ENCODE measurements at places on chromosomes 12 and 14. TPM values are rescaled to one million over a fixed set of nuclear protein-coding genes. Genes with fewer than 3 reads are reported as not detected.

DNA sequence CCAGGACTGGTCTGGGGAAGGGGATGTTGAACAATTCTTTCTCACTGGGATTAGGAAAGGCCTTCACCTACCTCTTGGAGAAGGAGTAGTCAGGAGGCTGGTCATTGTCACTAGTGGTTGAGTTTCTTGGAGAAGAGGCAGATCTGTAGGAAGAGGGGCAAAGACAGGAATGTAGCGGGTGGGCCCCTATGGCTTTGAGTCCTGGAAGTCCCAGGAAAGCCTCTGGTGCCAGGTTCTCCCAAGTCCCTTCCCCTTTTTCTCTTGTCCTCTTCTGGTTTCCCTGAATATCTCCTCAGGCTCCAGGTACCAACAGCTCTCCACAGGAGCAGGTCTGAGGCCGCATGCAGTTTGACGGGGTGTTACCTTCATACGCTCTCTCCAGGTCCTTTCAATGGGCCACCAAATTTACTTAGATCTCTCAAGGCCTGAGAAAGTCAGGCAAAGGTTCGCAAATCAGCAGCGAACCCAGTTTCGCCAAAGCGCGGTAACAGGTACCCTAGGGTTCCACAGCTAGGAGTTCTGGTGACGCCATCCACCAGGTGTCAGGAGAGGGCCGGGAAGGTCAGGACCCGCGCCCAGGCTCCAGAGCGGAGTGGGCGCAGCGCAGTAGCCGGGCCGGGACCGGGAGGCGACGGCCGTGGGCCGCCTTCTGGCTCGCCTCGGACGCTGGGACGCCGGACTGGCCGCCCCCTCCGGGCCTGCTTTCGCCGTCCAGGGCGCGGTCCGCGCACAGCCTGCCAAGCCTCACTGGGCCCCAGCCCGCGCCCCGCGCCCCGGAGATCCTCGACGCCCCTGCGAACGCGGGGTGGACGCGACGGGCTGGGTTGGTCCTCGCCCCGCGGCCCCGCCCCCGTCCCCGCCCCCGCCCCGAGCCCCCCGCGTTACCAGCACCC, 795 bp downstream of the SMAGP start:
- H3K36me3 ChIP-seq = peaks cover 6% of the 10 kb centered on the region
- H3K4me1 ChIP-seq = peaks cover 39% of the 10 kb centered on the region

GRCh38 chr12:28866296-28866695, 282.8 kb upstream of the FAR2 start:
- no peak overlapping the region for H3K27ac ChIP-seq
- peaks cover 4% of the 10 kb centered on the region for H3K4me1 ChIP-seq
- no peak overlapping the region for H3K4me3 ChIP-seq
- H3K27me3 ChIP-seq = no peaks in the 10 kb centered on the region
- H3K36me3 ChIP-seq = no peaks in the 10 kb centered on the region

GRCh38 chr14:93725002-93725582, 63.2 kb downstream of the PRIMA1 start:
- H3K27me3 ChIP-seq = no peaks in the 10 kb centered on the region
- no peak overlapping the region for H3K27ac ChIP-seq
- H3K4me1 ChIP-seq = peaks cover 10% of the 10 kb centered on the region

DNA sequence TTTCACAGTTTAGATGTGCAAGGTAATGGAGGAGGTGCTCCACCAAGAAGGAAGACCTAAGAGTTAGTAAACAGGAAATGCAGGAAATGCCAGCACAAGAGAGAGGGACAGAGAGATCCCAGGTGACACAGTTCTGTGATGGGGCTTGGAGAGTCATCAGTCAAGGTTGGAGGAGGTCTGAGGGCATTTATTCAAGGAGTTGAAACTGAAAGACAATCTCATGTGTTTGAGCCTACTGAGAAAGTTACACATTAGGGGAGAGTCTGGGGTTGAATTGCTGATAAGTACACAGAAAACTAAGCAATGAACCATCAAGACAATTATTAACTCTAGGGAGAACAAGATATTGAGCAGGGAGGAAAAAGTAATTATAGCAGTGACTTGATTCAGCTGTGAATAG, 138.5 kb downstream of the ANO6 start:
- no peaks in the 10 kb centered on the region for H3K27me3 ChIP-seq
- H3K4me1 ChIP-seq = no peaks in the 10 kb centered on the region
- DNase-seq = no peak

DNA sequence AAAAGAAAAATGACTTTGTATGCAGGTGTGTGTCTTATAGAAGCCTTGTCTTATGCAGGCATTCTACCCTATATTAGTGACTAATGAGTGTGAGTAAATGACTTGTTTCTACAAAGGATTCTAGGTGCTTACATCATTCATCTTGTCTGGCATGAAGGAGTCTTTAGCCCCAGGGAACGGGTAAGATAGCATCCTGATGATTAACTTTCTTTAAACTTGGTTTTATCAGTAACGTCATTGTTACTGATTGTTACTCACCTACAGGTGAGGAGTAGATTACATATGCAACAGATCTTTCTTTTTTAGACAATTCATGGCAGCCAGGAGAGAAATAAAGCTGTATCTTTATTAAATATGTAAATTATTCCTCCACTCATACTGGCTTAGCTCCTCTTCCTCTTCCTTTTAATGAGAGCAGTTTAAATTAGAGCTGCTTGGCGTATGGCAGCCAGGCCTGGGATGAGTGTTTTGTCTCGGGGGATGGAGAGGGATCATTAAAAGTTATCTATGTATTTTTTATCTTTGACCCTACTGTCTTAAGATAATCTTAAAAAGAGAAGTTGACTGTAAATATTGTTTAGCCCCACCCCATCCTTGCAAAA, 57.2 kb upstream of the ATP2A2 start:
- no peaks in the 10 kb centered on the region for H3K27me3 ChIP-seq
- H3K27ac ChIP-seq = no peak overlapping the region
- no peak overlapping the region for H3K4me3 ChIP-seq
- H3K4me1 ChIP-seq = no peaks in the 10 kb centered on the region
- H3K36me3 ChIP-seq = no peaks in the 10 kb centered on the region

DNA sequence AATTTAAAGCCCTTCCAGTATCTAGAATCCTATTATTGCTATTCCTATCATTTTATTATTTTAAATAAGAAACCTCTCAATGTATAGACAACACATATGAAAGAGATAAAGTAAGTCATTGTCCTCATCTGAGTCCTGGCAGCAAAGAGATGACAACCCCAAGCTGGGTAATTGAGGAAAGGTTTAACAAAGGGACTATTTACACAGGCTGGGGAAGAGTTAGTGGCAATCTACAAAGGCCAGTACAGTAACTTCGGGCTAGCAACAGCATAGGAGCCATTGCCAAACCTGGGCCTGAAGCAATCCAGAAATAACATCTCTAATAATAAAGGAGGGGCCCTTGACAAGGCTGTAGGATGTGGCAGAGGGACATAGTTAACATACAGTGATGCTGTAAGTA, 11.2 kb downstream of the PDE6H start:
- DNase-seq = no peak
- no peaks in the 10 kb centered on the region for H3K4me1 ChIP-seq
- no peak overlapping the region for H3K27ac ChIP-seq
- H3K27me3 ChIP-seq = no peaks in the 10 kb centered on the region

The ZNF839 gene
- 17.7 TPM for total RNA-seq

GRCh38 chr12:117881517-117881916, 87.3 kb downstream of the KSR2 start:
- DNase-seq = no peak
- H3K27ac ChIP-seq = no peak overlapping the region

- peak; percentile 39 for DNase-seq
- peaks cover 18% of the 10 kb centered on the region for H3K4me1 ChIP-seq
- H3K27me3 ChIP-seq = no peaks in the 10 kb centered on the region
- no peak overlapping the region for H3K27ac ChIP-seq
Observed at GRCh38 chr14:22882529-22883172, 371 bp upstream of the REM2 start.

GRCh38 chr14:26596543-26597061, 1.2 kb downstream of the NOVA1 start:
- no peaks in the 10 kb centered on the region for H3K36me3 ChIP-seq
- no peaks in the 10 kb centered on the region for H3K27me3 ChIP-seq
- no peaks in the 10 kb centered on the region for H3K4me1 ChIP-seq

DNA sequence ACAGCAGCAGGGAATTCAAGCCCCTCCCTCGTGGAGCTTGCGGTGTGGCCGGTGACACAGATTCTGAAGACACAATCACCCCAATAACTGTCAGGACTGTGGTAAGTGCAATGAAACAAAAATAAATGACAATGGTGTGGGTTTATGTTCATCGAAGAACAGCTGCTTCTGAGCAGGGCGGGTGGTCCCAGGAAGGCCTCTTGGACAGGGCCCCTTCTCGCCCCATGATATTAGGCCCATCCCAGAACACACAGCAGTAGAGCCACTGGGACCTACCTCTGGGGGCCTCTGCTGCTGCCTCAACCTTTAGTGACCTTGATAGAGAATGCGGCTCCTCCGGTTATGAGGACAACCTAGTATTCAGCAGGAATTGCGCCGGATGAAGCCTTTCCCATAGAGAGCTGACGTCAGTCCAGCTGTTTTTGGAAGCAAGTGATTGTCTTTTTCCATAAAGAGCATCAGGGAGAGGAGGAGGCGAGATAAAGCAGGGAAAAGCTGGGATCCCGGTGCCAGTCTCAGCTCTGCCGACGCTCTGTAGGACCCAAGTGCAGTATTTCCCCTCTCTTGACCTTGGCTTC, 84.1 kb upstream of the BCL11B start:
- no peak overlapping the region for H3K4me3 ChIP-seq
- H3K36me3 ChIP-seq = no peaks in the 10 kb centered on the region
- DNase-seq = no peak
- no peaks in the 10 kb centered on the region for H3K27me3 ChIP-seq
- H3K27ac ChIP-seq = no peak overlapping the region
- H3K4me1 ChIP-seq = no peaks in the 10 kb centered on the region

The HOXC4 gene
- total RNA-seq = 1.5 TPM

DNA sequence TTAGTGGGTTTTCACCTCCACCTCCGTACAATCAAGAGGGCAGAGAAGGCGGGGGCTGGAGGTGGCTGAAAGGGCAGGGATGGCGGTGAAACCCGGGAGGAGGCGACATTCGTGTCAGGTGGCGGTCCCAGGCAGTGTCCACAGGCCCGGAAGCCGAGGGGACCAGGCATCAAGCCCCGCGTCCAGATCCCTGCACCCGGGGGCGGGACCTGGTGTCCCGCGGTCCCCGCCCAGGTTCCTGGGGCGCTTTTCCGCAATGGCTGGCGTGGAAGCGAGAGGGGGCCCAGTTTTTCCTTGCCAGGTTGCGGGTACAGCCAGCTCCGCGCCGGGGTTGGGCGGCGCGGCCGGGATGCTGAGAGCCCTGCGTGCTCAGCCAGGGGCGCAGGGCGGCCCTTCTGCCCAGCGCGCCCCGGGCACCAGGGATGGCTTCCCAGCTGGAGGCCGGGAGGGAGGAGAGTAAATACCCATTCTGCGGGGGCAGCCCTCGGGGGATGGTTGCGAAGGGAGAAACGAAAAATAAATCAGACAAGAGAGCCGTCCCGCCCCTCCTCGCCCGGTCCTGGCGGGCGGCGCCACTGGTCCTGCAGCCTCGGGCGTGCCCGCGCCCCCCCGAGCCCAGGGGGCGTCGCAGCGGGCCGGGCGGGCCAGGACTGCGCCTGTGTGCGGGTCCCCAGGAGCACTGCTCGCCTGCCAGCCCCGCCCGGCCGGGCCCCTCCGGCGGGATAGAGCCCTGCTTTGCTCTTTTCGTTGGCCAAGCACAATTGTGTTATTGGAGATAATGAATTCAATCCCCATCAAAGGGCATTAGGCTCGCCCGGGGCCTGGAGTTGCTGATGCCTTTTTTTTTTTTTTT, 11.5 kb downstream of the FOXA1 start:
- peak overlapping the region; percentile 69 for H3K4me3 ChIP-seq
- peaks cover 26% of the 10 kb centered on the region for H3K4me1 ChIP-seq
- peak overlapping the region; percentile 43 for H3K27ac ChIP-seq
- H3K27me3 ChIP-seq = no peaks in the 10 kb centered on the region

The KRT79 gene
- not detected for total RNA-seq

GRCh38 chr14:37056473-37056872, 115.9 kb downstream of the SLC25A21 start:
- no peak for DNase-seq
- no peaks in the 10 kb centered on the region for H3K36me3 ChIP-seq
- 0 out of 2 replicates have a peak, but pooled peaks cover 4% of the 10 kb centered on the region for H3K4me1 ChIP-seq
- no peak overlapping the region for H3K27ac ChIP-seq

GRCh38 chr14:94505641-94506040, 3.6 kb downstream of the SERPINA12 start:
- no peak for DNase-seq
- no peak overlapping the region for H3K27ac ChIP-seq
- no peaks in the 10 kb centered on the region for H3K4me1 ChIP-seq
- no peak overlapping the region for H3K4me3 ChIP-seq
- H3K27me3 ChIP-seq = no peaks in the 10 kb centered on the region
- no peaks in the 10 kb centered on the region for H3K36me3 ChIP-seq

GRCh38 chr12:25115677-25116076, 79.3 kb downstream of the DNAI7 start:
- no peaks in the 10 kb centered on the region for H3K27me3 ChIP-seq
- H3K4me1 ChIP-seq = no peaks in the 10 kb centered on the region
- no peak overlapping the region for H3K27ac ChIP-seq
- H3K4me3 ChIP-seq = no peak overlapping the region

- no peaks in the 10 kb centered on the region for H3K27me3 ChIP-seq
- H3K27ac ChIP-seq = no peak overlapping the region
- H3K4me3 ChIP-seq = no peak overlapping the region
- no peaks in the 10 kb centered on the region for H3K36me3 ChIP-seq
- DNase-seq = no peak
Observed at GRCh38 chr14:24938593-24938992, 111.4 kb downstream of the STXBP6 start.

DNA sequence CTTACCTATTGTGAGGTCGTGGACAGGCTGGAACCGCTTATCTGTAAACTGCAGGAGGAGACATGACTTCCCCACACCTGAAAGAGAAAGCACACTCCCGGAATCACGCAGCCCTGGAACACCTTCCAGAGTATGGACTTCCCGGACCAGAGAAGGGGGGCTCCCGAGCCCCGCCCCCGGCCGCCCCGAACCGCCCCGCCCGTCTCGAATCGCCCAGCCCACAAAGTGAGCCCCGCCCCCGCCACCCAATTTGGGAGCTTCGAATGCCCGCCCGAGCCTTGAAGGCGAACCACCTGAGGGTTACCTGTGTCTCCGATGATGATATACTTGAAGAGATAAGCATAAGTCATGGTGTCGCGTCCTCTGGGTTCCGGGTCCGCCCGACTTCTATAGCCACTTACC, 235 bp downstream of the RAB2B start:
- H3K4me3 ChIP-seq = peak overlapping the region; percentile 99
- H3K4me1 ChIP-seq = peaks cover 14% of the 10 kb centered on the region
- peaks cover 13% of the 10 kb centered on the region for H3K36me3 ChIP-seq
- DNase-seq = no peak
- no peaks in the 10 kb centered on the region for H3K27me3 ChIP-seq
- peak overlapping the region; percentile 46 for H3K27ac ChIP-seq

The TBC1D30 gene
- total RNA-seq = 24.1 TPM

DNA sequence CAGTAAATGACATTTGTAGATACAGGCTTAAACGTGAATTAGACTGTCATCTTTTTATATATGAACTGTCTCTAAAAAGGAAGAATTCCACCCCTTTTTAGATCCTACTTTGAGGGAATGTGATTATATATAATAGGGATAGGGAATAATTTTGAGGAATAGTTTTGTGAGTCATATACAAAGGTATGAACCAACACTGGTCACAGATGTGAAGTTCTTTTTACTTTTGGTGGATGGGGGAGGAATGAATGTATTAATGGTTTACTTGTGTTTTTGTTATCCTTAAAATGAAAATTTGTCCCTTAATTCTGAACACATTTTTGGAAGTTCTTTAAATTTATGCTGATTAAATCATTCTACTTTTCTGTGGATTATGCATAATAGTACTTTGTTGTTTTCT, 30.4 kb downstream of the FRS2 start:
- no peak overlapping the region for H3K4me3 ChIP-seq
- no peaks in the 10 kb centered on the region for H3K27me3 ChIP-seq
- no peaks in the 10 kb centered on the region for H3K36me3 ChIP-seq
- no peak for DNase-seq
- no peak overlapping the region for H3K27ac ChIP-seq
